ENCODE measurements at places on chromosomes 2 and 18.

- DNase-seq, result no peak
These were observed 41.1 kb upstream of the TLK1 start for GRCh38 chr2:171201767-171202166.

DNA sequence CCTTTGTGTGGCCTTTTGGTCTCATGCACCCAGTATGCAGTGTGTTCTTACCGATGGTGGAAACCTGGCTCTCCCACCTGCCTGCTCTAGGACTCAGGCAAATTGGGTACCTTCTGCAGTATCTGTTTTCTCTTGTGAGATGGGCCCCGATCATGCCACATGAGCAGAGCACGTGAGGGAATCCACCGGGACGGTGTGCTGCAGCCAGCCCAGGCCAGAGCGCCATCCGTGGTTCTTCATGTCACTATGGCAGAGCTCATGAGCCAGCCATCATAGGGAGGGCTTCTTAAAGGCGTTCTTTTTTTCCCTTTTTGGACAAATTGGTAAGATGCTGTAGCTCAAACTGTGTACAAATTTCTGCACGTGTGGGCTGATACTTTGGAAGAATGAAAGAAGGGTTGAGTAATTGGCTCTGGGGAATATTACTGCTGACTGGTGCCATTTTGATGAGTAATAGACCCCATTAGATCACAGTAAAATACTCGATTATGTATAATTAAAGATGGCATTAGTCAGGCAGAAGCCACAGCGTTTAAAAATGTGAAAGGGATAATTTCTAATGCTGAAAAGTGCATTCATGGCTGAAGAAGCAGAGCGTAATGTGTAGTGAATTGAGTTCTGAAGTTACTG, 19.2 kb downstream of the SH3RF3 start:
- no peak for DNase-seq

DNA sequence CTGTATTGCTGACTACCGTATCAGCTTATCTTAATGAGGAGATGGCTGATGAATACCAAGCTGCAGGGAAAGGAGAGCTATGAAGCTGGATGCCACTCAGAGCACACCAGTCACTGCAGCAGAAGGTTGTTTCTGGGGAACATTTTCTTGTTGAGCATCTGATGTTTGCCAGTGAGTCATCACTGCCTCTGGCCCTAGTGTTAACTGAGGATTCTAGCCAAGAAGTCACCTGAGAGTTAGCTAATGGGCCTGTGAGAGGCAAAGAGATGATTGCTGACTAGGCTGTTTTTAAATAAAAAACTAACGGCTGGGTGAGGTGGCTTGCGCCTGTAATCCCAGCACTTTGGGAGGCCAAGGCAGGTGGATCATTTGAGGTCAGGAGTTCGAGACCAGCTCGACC, 37.9 kb downstream of the CCDC150 start:
- DNase-seq, result peak; percentile 3

- no peak for DNase-seq
These were observed 16.3 kb downstream of the TEX51 start for GRCh38 chr2:126914811-126915500.

DNA sequence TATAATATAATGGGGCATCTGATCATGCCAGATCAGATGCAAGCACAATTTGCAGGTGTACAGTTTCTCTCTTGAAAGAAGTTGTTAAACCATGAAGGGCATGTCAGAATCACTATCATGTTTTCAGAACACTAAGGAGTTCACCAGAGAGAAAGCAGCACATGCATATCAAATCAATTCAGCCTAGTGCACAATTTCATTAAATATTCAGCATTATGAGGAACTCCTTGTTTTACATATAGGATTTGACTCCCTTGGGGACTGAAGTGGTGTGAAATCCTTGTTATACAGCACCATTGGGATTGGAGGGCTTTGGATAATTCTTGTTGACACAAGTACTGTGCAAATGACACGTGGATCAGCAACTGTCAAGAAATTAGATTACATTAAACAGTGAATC, 562.1 kb upstream of the KLHL29 start:
- no peak for DNase-seq

GRCh38 chr2:8506746-8507145, 175.1 kb upstream of the ID2 start:
- DNase-seq, result no peak

DNA sequence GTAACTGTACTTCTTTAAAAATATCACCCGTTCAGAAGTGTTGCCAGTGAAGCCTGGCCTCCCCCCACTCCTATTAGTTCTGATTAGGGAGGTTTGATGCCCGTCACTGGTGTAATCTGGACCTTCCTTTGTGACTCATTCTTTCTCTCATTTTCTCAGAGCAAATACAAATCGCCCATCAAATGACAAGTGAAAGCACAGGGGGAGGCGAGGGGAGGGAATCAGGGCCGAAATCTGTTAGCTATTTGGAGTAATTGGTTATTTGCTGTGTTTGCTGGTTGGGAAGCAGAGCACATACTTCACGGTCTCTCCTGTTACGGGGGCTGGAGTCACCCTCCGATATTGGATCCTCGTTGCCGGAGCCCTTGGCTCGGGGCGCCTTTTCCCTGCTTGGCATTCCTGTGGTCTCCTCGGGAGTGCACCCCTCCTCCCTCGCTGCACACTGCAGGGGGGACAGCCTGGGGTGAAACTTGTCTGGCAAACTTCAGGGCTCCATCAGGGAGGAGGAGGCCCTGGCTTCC, 178.1 kb downstream of the DYSF start:
- DNase-seq, result no peak

GRCh38 chr2:23448906-23449305, 63.9 kb downstream of the KLHL29 start:
- peak; percentile 41 for DNase-seq

DNA sequence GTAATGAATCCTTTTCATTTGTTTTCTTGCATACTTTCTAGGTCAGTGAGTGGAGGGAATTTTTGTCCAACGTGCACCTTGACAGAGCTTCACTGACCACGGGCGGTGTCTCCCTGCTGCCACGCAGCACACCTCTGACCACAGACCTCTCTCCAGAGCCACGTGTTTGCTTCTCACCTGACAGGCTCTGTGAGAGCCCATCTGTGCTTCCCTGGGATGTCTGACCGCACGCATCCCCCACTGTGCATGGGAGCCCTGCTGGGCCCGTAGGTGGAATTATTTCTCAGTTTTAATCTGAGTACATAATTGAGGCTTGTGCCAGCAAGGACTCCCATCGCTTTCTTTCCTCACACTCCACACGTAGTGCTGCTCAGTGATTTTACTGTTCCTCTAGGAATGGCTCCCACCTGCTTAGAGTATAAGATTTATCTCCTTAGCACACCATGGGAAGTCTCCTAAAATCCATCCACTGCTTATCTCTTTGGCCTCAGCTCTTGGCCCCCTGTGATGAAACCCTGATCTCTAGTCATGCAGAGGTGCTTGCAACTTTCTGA, 482.6 kb downstream of the TSN start:
- DNase-seq, result no peak

- peak; percentile 17 for DNase-seq
These were observed 62.7 kb downstream of the PTRHD1 start for GRCh38 chr2:24730481-24730880.

DNA sequence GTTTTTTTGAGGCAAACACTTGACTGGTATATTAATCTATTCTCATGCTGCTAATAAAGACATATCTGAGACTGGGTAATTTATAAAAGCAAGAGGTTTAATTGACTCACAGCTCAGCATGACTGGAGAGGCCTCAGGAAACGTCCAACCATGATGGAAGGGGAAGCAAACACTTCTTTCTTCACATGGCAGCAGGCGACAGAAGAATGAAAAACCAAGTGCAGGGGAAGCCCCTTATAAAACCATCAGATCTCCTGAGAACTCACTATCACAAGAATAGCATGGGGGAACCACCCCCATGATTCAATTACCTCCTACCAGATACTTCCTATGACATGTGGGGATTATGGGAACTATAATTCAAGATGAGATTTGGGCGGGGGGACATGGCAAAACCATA, 136.2 kb upstream of the MAPRE2 start:
- DNase-seq, result no peak

DNA sequence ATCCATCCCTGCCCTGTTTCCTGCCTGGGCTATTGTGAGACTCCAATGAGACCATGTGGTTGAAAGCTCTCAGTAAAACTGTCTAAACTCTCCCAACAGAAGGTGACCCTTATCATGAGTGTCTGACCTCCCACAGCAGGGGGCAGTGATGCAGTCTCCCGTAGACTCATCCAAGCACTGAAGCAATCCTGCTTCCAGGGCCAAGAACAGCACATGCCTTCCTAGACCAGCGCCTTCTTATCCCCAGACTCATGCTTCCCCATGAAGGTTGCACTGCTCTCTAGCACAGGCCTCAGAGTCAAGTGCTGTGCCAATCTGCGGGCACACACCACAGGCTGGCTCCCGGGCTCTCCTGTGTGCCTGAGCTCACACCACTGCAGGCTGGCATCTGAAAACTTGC, 112.3 kb downstream of the TNS1 start:
- DNase-seq, result peak; percentile 94

GRCh38 chr18:7068871-7069590, 48.6 kb downstream of the LAMA1 start:
- DNase-seq, result no peak

DNA sequence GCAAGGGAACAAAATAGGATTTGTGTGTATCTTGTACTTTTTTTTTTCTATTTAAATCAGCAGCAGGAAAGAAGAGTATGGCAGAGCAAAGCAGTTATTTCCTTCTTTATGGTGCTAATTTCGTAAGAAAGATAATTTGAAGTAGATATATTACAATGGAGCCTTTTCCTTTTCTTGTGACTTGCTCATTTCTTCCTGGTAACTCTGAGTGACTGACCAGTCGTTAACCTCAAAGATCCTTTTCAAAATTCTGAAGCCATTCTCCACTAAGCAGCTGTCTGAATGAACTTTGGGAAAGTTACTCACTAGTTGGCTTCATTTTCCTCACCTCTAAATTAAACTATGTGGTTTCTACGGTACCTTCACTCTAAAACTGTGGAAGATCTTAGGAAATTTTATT, 24.6 kb downstream of the AFTPH start:
- DNase-seq, result no peak

Measured in MG63 (cell line).